ENCODE measurements at places on chromosomes 4 and X.

DNA sequence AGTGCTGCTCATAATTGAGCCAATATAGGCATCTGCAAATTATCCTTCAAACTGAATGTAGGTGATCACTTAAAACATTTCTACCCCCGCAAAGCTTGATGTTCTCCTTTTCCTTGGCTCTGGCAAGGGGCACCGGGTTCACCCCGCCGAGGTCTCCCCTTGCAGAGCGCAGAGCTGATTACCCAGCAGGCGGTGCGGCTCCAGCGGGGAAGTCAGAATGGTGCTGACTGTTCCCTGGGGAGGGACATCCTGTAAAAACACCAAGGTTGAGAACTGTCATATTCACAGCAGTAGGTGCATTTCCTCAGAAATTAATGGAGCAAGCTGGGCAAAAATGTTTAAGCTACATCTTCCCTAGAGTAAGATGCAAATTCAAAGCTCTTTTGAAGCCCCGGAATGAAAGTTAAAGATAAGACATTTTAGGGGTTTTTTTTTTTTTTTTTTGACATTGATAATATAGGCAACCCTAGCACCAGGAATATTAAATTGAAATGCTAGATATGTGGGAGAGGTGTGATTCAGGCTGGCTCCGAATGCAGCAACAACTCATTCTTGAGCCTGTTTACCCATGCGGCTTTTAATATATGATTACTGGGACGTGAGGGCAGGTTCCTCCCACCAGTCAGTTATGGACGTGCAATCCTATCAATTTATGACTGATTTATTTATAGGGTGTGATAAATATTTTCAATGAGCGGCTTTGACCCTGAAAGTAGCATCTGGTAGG is 767.3 kb upstream of the TENM3 start:
- no peak for DNase-seq

- DNase-seq, result no peak
Measured at GRCh38 chr4:171846232-171846631, 33.0 kb downstream of the GALNTL6 start.

DNA sequence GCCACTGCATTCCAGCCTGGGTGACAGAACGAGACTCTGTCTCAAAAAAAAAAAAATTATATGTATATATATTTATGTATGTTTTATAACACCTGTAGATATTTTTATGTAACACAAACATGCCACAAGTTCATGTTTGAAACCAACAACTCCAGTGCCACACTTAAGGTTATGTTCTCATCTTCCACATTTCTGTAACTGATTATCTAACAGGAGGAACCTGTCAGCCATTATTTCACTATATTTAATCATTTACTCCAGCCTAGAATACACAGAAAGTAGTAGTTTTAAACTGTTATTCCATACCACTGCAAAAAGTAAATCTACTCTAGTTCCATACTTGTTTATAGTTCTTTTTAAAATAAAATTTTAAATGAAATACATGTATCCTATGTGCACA is 32.3 kb downstream of the MCUB start:
- DNase-seq, result no peak

- DNase-seq, result no peak
Measured at GRCh38 chr4:139227729-139228404, 50.8 kb upstream of the ELF2 start.

DNA sequence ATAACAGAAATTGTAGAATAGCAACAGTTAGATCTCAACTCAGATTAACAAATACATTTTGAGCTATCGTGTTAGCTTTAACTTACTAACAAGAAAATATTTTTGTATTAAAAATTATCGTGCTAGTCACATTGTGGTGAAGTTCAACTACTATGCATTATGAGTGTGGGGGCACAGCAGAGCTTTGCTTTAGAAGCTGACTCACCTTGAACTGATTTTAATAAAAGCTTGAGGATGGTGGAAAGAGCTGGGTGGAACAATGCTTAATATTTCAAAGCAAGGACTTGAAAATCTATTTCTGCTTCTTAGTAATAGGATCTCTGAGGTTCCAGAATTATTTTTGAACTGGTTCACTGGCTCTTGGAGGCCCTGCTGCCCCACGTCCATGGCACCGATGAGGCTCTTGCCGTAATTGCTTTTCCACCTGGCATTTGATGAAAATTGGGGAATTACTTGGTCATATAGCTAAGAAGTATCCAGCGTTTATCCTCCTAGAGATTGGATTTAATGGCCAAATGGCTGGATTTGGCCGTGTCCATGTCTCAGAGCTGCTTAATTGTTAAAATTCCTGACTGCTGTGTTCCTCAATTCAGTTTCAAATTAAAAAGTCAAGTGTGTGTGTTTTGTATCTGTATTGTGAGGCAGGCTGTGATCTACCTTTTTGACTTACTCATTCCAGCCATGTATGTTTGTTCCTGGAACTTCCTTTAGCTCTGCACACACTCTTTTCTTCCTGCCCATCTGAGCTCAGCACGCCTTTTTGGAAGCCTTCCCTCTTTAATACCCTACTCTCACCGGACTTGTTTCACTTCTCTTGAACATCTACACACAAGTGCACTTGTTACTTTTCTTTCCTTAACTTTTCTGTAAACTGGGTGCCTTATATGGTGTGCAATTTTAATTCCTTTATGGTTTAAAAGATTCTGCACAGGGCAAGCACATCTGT is 66.6 kb upstream of the LIMCH1 start:
- DNase-seq, result no peak

- DNase-seq, result no peak
Measured at GRCh38 chrX:42886519-42886918, 108.6 kb upstream of the PPP1R2C start.

DNA sequence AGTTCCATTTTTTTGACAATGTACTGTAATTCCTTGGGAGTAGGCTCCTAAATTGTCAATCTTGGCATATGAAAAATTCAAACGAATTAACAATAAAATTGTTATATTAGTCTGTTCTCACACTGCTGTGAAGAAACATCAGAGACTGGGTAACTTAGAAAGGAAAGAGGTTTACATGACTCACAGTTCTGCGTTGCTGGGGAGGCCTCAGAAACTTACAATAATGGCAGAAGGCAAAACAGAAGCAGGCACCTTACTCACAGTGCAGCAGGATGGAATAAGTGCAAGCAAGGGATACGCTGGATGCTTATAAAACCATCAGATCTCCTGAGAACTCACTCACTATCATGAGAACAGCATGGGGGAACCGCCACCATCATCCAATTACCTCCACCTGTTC is 246.4 kb upstream of the TRAM1L1 start:
- DNase-seq, result no peak

DNA sequence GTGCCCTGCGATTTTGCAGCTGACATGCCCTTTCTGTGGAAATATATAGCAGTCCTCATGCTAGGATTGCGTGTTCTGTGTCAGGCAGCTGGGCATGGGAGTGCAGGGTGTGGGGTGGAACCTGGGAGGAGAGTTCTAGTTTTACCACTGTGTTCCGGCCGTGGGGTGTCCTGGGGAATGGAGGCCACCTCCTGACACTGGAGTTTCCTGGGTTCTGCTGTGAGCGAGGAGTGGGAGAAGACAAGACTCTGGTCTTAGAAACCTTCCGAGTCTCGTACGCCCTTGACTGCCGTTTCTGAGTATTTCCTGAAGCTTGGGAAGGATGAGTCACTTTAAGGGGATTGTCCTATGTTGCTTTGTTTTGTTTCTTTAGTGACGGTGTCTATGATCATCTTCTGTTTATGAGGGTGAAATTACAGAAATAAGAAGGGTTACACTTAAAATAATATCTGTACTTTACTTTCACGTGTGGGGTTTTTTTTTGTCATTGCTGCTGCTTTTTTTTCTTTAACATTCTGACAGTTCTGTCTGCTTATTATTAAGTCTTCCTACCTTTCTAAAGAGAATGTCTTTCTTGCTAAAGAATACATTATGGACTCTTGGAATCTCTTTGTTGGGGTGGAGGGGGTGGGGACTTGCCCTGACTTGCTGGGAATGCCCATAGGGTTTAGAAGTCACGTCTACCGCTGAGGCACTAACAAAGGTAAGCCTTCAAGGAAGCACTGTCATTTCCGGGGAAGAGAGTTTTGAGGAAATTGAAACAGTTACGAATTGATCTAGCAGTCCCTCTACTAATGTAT is 19.1 kb downstream of the CD99 start:
- DNase-seq, result peak; percentile 90

DNA sequence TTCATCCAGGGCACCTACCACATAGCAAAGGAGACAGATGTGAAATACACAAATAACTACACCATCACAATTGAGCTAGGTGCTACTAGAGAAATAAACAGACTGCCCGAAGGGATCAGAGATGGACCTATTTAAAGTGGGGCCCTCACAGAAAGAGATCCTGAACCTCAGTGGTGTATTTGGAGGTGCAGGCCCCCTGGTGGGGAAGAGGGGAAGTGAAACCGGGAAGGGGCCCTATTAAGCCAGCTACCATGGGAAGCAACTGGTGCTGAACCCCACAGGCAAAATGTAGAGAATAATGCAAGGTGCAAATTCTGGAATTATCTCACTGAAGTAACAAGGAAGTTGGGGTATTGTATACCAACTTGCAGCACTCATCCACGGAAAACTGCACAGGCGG is 78.6 kb upstream of the FAM9A start:
- no peak for DNase-seq

GRCh38 chr4:82017680-82018079 is 356.1 kb downstream of the HNRNPD start:
- no peak for DNase-seq

DNA sequence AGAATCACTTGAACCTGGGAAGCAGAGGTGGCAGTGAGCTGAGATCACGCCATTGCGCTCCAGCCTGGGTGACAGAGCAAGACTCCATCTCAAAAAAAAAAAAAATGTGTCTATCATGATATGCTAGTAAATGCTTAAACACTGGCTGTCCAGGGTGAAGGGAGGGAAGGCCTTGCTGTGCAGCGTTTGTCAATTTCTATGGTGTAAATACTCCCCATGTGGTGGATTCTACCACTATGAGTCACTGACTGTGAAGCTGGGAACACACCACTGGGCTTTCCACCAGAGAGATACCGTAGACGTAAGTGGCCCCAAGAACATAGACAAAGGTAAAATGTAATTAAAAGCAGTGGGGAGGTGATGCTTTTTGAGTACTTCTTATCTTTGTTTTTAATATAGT is 51.3 kb upstream of the LEF1 start:
- no peak for DNase-seq

- DNase-seq, result no peak
Measured at GRCh38 chr4:76513482-76513881, 78.5 kb downstream of the SHROOM3 start.

DNA sequence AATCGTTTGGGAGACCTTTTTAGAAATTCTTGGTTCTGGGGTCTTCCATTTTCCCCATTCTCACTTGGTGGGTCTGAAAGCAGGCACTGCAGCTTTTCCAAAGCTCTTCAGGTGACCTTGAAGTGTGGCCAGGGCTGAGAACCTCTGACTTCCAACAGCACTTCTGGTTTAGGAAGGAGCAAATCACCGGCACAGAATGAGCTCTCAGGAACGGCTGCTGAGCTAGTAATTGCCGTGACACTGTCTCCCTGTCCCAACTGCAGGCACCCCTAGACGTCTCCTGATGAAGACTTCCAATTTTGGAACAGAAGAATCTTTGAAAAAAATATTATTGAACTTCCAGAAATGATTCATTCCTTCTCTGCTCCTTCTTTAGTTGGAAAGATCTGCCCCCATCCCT is 31.3 kb downstream of the CD38 start:
- DNase-seq, result no peak

DNA sequence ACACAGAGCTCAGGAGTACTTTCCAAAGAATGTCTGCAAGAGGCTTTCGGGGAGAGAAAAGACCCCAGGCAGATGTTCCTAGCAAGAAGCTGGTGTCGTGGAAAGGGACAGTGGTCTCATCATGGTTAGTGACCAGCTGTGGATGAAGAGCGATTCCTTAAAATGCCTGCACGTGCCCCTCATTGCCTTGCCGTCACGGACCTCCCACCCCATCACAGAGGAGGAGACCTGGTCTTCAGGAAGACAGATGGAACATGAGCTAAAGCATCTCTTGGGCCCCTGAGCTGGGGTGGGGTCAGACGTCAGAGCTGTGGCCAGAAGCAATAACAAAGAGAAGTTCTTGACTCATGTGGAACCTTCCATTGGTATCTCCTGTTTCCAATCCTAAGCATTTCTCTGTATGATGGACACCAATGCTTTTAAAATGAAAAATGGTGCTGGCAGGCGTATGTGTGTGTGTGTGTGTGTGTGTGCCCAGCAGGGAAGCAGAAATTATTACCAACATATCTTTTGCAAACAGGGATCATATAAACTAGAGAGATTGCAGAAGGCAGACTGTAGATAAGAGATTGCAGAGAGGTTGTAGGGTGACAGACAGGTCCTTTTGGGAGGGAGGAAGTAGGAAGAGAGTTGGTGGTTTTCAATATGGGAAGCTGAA is 25.2 kb upstream of the ASMTL start:
- no peak for DNase-seq

DNA sequence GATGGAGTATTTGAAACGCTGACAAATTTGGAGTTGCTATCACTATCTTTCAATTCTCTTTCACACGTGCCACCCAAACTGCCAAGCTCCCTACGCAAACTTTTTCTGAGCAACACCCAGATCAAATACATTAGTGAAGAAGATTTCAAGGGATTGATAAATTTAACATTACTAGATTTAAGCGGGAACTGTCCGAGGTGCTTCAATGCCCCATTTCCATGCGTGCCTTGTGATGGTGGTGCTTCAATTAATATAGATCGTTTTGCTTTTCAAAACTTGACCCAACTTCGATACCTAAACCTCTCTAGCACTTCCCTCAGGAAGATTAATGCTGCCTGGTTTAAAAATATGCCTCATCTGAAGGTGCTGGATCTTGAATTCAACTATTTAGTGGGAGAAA is 13.2 kb downstream of the TLR8 start:
- no peak for DNase-seq

GRCh38 chr4:176538217-176538925 is 218.6 kb downstream of the SPCS3 start:
- DNase-seq, result peak; percentile 84

DNA sequence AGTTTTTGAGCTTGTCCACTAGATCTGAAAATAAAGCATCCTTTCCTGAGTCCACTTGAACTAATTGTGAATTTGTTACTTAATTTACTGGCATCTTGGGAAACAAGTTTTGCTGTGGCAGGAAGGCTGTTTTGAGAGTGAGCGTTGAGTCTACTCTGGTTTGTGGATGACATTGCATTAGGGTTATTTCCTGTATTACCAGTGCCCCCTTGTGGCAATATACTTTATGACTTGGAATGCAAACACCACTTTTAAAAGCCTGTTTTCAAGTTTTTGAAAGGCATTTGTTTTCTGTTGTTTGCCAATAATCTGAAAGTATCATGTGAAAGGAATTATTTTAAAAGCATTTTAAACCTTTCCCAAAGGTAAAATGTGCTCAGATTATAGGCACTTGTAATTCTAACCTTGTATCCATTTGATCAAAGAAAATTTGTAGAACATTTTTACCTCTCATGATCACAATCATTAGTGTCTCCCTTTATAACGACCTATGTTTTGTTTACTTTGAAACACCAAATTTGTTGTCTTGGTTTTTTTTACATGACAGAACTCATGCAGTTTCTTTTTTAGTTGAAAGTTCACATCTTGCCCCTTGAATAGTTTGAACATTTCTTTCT is 18.0 kb upstream of the CYP2U1 start:
- DNase-seq, result peak; percentile 38
